ENCODE measurements at places on chromosomes 4 and X.

GRCh38 chr4:95289028-95289634 is 259.6 kb downstream of the UNC5C start:
- DNase-seq: no peak

DNA sequence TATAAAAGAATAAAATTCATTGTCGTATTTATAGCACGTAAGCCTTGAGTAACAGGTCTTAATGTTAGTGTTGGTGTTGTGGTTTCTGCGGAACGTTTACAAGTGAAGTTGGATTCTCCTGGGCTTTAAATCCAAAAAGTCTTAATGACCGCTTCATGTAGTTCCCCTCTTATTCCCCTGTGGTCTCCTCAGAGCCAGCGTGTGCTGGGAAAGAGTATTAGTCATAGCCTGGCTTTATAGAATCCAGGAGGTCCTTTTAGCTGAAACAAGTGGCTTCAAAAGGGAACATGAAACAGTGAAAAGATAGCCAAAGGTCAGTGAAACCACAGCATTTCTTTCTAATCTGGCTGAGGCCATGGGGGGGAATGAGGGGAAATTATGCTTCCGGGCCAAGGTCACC is 79.1 kb downstream of the CLCN4 start:
- no peak for DNase-seq

- no peak for DNase-seq
Measured at GRCh38 chrX:152878976-152879755, 18.7 kb upstream of the ZNF185 start.

DNA sequence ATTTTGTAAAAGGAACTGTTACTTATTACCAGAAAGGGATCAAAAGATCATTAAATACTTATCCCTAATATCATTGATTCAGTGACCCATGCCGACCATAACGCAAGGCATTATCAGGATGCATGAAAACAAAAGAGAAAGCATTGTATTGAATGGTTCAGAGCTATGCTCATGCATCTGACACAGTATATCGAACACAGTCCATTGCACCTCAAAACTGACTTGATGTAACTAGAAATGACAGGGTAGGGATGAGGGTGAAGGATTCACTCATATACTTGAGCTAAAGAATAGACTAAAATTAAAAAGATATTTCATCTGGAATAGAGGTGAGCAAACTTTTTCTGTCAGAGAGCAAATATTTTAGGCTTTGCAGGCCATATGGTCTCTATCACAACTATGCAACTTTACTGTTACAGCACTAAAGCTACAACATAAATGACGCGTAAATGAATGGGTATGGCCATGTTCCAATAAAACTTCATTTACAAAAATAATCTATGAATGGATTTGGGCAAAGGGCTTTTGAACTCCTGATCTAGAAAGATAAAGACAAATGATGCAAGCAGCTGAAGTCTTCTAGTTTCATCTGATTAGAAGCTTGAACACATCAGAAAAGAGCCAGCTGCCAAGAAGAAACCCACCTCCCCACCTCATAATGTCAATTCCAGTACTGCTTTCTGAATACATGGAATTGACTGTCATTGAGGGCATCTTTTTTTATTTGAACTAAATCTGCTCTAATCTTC is 12.9 kb upstream of the SPP1 start:
- no peak for DNase-seq

GRCh38 chr4:40600850-40601249 is 28.8 kb downstream of the RBM47 start:
- DNase-seq: no peak

DNA sequence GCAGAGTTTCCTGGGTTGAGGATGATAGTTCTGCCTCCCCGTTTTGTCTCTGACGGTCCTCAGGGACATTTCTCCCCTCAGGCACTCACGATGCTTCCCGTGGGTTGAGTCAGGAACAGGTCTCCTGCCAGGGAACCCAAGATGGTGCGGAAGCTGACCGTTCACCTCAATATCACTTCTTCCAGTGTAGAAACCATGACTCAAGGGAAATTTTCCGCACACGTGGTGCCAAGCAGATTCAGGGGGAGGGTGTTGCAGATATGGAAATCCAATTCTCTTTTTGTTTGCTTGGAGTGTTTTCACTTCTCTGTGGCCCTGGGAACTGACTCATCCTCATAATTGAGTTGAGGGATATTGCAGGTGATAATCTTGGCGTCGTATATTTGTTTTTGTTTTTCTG is 46.7 kb downstream of the CXorf49B start:
- no peak for DNase-seq
